Kidney epithelial cell (primary cell): ENCODE measurements at places on chromosomes 2 and 18. TPM values are rescaled to one million over a fixed set of nuclear protein-coding genes. Genes with fewer than 3 reads are reported as not detected.

Gene SCN1A
- total RNA-seq, result not detected in 2 replicates

Gene TYMS
- total RNA-seq, result 22.1 and 22.7 TPM in 2 replicates

DNA sequence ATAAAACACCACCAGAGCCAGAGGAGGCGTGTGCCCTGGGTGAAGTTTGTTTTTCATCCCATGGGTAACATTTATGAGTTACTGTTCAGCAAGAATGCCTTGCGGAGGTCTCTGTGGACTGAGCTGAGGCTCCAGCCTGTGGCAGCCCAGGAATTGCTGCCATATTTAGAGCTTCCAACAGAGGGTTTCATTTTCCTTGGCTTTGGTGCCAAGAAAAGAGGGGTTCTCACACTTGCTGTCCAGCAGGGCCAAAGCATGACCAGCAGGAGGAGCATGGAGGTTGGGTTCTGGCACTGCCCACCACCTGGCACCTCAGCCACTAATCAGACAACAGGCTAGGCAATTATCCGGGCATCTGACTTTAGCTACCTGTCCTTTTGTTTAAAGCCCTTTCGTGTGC lies 36.7 kb downstream of the EPAS1 start:
- DNase-seq, result no peak

GRCh38 chr18:9178557-9178956 lies 42.0 kb downstream of the ANKRD12 start:
- DNase-seq, result no peak
